Fibroblast of skin of right quadriceps (primary cell): ENCODE measurements at places on chromosomes 7 and 10.

- no peak for DNase-seq
Observed at GRCh38 chr10:15310776-15311568, 60.1 kb downstream of the FAM171A1 start.

- DNase-seq: peak; percentile 26
Observed at GRCh38 chr7:27235387-27236311, 7.0 kb upstream of the EVX1 start.

DNA sequence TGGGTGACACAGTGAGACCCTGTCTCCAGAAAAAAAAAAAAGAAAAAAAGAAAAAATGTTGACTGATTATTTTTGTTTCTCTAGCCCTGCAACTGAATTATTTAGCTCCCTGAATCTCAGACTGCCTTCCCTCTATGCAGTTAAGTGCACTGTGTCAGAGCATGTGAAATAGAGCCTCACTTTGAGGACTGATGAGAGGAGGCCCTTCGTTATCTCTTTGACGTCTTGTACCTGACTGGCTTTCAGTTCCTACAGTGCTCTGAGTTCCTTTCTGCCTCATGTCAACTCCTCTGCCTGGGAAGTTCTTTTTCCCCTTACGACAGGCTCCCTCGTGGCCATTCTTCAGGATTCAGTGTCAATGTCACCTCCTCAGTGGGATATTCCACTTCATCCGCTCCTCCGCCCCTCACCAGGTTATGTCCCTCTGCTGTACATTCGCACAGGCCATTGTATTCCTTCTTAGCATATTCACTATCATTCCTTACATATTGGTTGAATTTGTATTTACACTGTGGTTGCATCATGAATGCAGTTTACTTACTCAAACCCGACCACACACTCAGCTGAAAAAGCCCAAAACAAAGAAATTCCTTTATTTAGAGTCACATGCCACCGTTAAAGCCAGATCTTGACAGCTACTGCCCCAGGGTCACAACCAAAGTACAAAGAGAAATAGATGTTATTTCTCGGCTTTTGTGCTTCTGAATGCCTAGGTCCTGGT, 18.1 kb upstream of the CAMK2G start:
- DNase-seq: peak; percentile 71

GRCh38 chr10:84012431-84012830, 126.9 kb upstream of the GHITM start:
- DNase-seq: no peak

DNA sequence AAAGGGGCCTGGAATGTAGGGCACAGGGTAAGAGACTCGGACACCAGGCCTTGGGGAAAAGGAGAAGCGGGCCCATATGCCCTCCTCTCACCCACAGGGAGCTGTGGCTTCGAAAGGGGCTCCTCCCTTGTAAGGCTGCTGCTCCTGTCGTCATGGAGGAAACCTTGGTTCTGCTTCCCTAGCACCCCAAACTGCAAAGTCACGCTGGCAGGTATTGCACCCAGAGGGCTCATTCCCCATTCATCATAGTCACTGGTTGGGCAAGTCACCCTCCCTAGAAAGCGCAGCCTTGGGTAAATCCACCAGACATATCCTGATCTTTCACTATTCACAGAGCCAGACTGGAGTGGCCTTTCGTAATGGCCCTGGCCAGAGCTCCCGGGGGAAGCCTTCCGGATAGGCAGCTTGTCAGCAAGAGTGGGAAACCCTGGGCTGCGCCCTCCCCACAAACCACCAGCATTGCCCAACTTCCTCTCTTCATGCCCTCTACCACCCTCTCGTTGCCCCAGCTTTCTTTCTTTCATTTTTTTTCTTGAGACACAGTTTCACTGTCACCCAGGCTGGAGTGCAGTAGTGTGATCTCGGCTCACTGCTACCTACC, 121.0 kb downstream of the HIP1 start:
- DNase-seq: no peak

DNA sequence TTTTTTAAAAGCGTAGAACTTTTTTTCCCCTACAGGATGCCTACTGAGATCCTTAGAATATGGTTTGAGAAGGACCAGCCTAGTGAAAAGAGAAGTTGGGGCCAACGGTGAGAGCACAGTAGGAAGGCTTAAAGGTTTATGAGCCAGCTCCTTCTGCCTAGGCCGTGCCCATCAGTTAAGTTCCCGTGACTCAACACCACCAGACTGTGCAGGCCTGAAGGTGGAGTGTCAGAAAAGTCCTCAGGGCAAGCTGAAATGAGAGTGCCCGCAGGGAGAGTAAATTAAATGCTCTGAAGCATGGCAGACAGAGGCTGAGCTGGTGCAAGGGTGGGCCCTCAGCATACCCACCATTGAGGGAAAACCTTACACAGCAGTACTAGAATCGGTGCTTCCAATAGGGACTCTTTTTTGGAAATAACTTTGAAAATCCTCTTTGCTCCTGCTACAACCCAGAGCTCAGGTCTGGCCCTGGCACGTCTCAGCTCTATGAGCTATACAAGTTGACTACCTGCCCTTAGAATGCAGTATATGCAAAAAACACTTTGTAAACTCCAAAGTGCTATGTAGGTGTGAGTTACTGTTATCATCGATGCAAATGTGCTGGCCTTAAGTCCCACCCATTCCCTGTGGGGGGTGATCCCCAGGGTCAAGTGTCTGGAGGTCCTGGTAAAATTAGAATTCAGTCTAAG, 15.2 kb upstream of the C10orf67 start:
- no peak for DNase-seq

DNA sequence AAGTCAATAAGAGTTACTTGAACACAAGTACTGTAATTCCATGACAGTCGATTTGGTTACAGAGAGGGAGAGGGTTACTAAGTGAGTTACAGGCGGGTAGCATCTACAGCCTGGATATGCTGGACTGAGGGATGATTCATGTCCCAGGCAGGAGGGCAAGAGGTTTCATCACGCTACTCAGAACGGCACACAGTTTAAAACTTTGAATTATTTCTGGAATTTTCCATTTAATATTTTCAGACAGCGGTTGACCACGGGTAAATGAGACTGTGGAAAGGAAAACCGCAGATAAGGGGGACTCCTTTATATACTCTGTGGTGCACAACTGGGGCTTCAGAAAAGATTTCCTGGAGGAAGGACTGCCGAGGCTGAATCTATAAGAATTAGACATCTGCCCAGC, 25.7 kb upstream of the LRRC4 start:
- peak; percentile 87 for DNase-seq

- DNase-seq: no peak
Observed at GRCh38 chr7:158274404-158274811, 313.2 kb downstream of the PTPRN2 start.

GRCh38 chr7:104900525-104901239, 113.3 kb upstream of the KMT2E start:
- no peak for DNase-seq

DNA sequence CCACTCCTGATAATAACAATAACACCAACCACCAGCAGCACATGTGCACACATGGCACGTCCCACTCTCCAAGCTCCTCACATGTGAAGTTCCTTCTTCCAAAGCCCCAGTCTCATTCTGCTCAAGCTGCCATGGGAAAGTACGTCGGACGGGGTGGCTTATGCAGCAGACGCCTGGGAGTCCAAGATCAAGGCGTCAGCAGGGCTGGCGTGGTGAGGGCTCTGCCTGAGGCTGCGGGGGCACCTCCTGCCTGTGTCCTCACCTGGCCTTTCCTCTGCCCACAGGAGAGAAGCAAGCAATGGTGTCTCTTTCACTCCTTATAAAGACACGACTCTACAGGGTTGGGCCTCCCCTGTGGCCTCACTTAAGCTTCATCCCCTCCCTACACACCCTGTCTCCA, 68.8 kb upstream of the INSIG1 start:
- DNase-seq: no peak

DNA sequence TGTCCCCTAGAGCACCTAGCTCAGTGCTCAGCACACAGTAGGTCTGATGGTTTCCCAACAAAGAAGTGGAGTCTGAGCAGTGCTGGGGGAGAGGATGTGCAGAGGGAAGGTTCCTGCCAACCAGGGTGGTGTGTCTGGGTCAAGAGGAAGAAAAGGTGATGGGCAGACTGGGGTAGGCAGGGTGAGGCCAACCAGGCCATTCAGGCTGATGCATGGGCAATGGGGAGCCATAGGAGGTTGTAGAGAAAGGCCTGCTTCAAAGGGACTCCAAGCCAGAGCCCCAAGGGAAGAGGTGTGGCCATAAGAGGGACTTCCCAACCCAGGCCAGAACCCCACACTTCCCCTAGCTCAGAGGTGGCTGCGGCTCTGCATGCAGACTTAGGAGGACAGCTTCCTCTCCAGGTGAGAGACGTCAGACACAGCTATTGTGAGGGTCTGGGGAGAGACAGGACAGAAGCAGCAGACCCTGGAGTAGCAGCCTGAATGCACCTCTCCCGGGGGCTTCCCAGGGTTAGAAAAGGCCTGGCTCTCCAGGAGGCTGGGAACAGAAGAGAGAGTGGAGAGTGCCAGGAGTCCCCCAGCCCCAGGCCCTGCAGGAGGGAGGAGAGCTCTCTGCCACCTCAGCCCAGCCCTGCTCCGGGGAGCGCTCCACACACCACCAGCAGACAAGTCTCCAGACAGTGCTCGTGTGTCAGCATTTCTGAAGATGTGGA, 87.4 kb upstream of the ZMIZ1 start:
- DNase-seq: no peak

DNA sequence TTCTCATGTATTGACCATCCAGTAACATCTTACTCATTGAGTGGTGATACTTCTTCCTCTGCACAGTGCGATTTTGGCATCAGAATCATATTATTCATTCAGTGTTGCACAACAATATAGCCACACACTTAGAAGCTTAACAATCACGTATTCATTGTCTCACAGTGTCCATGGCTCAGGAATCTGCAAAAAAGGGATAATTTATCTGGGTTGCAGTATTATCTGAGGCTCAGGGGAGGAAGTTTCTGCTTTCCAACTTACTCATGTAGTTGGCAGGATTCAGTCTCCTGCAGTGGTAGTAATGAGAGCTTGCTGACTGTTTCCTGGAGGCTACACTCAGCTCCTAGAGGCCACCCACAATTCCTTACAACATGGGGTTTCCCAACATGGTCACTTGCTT, 803.6 kb downstream of the SORCS1 start:
- DNase-seq: peak; percentile 92

- DNase-seq: peak; percentile 52
Observed at GRCh38 chr7:76397409-76398183, 11.9 kb downstream of the SSC4D start.

GRCh38 chr10:80468002-80468401, 13.9 kb downstream of the TSPAN14 start:
- DNase-seq: no peak

- DNase-seq: no peak
Observed at GRCh38 chr7:95804052-95804451, 31.7 kb downstream of the DYNC1I1 start.

DNA sequence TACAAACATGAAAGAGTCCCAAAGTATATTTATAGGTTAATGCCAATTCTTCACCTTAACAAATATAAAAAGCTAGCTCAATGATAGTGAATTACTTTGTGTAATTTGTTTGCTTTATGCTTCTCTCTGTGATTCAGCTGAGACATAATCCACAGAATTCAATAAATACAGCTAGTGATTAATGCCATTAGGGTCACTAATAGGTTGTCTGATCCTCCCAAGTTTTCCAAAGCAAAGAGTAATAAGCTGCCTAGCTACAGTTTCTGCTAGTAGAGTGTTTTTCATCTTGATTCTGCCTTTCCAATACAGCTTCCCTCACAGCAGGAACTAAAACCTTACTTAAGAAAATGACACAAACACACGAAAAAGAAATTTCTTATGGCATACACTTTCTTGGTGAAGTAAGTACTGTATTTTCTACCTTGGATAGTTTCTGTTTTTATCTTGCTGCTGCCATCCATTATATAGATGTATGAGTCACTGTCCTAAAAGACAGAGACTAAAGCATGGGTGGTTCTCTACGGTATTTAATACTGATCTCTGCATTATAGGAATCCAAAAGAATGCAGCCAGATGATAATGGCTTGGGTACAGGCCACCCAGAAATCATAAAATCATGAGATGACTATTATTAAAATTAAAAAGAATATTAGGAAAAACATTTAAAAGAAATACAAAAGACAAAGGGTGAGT, 170.0 kb downstream of the TPK1 start:
- DNase-seq: no peak

DNA sequence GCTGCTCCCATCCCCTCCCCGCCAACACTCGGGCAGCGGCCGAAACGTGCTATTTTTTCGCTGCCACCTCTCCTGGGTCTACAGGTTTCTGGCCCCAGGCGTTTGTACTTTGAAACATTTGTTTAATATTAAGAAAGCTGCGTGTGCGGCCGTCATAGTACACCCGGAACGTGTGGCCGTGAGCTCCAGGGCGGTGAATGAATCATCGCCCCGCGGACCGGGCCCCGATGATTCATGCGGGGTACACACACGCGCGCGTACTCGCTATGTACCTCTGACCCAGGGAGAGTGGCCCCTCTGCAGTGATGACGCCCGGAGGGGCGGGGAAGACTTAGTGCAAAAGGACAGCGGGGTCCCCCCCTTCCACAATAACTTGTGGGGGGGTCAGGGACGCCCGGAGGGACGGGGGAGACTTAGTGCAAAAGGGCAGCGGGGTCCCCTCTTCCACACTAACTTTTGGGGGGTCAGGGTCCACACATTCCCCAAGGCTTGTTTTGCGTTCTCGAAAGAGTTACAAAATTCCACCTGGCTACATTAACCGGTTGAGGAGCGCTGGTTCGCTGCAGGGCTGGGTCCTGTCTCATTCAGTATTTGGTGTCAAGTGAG, 56.5 kb upstream of the PCGF5 start:
- peak; percentile 75 for DNase-seq

GRCh38 chr7:87213811-87214210, 5.7 kb downstream of the TMEM243 start:
- peak; percentile 69 for DNase-seq

GRCh38 chr7:27686315-27686714, 23.6 kb upstream of the HIBADH start:
- peak; percentile 17 for DNase-seq

DNA sequence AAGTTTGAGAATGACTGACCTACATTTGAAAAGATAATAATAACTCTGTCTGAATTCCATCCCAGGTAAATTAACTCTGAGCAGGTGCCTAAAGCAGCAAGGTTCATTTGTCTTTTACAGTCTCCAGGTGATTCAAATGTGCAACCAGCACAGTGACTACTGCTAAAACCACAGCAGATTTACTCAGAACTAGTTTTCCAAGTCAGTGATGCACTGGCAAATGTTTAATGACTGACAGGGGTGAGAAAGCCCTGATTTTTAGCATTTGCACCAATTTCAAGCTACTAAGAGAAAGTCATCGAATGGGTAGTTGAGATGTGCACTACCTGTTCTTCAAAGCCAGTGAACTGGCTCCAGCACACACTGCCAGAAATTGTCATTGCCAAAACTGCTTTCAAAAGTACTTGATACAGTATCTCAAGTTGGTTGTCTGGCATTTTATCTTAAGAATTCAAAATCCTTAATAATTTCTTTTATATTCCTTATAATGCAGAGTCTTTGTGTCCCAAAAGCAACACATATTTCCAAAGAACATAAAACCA, 60.3 kb downstream of the ATOH7 start:
- no peak for DNase-seq

- no peak for DNase-seq
Observed at GRCh38 chr7:132941428-132941827, 140.5 kb downstream of the CHCHD3 start.

DNA sequence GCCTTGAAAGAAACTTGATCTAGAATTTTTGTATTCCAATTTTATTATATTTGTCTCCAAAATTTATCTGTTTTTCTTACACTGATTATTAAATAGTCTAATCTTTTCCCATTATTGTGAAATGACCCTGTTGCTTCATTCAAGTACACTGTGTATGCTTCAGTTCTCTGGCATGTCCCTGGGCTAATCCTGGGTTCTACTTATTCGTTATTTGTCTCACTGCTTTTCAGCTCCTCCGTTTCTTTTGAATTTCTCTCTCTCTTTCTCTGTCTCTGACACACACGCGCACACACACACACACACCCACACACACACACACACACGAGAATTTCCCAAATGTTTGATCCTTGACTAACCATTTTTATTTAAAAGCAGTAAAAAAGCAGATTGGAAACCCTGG, 768.6 kb downstream of the NRG3 start:
- no peak for DNase-seq
